ENCODE measurements at places on chromosomes 7 and 10. TPM values are rescaled to one million over a fixed set of nuclear protein-coding genes. Genes with fewer than 3 reads are reported as not detected.

CYP3A4 gene
- not detected for total RNA-seq

STRIP2 gene
- total RNA-seq, result 2.0 TPM

TMEM273 gene
- 22.7 TPM for total RNA-seq

INMT gene
- total RNA-seq, result 157 TPM

ENO4 gene
- 3.1 TPM for total RNA-seq

TAS2R3 gene
- total RNA-seq, result 2.2 TPM

DNA sequence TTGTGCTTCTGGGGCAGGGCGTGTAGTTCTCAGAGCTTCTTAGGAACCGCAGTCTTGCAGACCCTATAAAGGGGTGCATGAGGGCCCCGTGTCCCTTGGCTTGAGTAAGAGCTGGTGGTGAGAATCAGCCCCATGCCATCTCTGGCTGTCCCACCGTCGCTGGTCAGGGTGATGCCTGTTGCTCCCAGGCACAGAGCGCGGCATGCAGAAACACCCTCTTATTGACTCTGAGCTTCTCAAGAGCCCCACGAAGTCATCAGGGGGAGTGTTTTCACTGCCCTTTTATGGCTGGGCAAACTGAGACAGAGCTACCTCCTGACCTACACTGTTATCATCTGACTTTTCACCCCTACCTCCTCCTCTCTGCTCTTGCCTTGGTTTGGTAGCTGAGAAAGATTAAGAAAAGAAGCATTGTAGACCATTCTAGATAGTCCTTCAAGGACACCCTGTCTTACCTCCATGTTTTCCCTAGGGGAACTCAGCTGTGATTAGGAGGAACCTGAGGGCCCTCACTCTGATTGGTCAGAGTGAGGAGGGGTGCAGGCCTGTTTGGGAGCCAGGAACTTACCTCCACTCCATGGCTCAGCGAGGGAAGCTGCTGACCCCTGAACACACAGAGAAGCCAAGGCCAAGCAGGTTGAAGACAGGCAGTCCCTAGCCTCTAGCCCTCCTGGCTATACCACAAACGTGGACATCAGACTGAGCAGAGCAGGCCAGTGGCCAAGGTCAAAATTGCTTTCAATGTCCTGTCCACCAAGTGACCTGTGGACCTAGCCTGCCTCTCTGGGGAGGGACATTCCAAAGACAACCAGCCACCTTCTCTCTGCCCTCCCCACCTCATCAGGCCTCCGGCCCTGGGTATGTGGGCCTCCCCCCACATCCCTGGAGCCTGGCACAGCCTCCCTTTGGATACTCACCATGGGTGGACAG, 17.6 kb downstream of the UNC5B start:
- peak overlapping the region; percentile 1 for H3K27ac ChIP-seq
- no peak for DNase-seq
- H3K4me3 ChIP-seq, result no peak overlapping the region
- H3K27me3 ChIP-seq, result no peaks in the 10 kb centered on the region
- H3K36me3 ChIP-seq, result no peaks in the 10 kb centered on the region

GRCh38 chr10:125029584-125030242, 87.8 kb downstream of the ZRANB1 start:
- peaks cover 15% of the 10 kb centered on the region for H3K36me3 ChIP-seq
- no peaks in the 10 kb centered on the region for H3K27me3 ChIP-seq
- no peak overlapping the region for H3K27ac ChIP-seq

GRCh38 chr7:18997477-18998150, 119.8 kb downstream of the TWIST1 start:
- H3K27ac ChIP-seq, result no peak overlapping the region
- H3K36me3 ChIP-seq, result no peaks in the 10 kb centered on the region
- H3K27me3 ChIP-seq, result no peaks in the 10 kb centered on the region
- no peaks in the 10 kb centered on the region for H3K4me1 ChIP-seq

- H3K36me3 ChIP-seq, result no peaks in the 10 kb centered on the region
- H3K4me3 ChIP-seq, result peak within 1 kb of the TSS; percentile 37
- peaks cover 19% of the 10 kb centered on the region for H3K4me1 ChIP-seq
- peak within 1 kb of the TSS; percentile 77 for H3K27ac ChIP-seq
Observed at GRCh38 chr10:129963641-129964501, at the start of gene EBF3. Gene EBF3 (minus strand): TSS chr10:129964274. CDS start chr10:129963768, 506 bp downstream.

DNA sequence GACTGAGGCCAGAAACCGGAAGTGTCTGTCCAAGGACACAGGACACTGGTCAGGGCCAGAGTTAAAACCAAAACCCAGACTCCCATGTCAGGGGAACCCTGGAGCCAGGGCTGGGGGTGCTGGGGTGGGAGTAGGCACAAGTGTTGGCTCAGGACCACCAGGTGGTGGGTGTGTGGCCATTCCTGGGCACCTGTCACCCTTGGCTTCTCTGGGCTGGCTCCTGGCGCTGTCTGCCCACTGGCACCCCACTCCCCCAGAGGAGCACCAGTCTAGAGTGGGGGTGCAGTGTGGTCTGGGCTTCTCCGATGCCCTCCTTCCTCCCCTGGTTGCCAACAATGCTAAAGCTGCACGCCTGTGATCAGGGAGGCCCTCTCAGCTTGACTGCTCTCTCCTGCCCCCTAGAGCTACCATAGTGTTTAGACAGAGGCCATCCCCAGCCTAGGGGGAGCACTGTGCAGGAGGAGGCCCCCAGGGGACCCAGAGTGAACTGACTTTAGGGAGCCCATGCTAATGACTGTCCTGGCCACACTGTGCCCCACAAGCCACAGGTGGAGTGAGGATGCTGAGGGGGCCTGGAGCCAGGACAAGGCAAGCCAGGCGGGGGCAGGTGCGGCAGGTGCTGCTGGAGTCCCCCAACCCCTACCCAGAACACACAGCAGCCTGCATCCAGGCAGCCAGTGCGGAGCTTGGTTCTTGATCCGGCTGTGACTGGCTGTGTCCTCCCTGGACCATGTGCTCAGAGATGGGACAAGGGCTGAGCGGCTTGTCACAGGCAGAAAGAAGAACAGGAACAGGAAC, 11.0 kb downstream of the RASGEF1A start:
- DNase-seq, result peak; percentile 23
- H3K4me3 ChIP-seq, result no peak overlapping the region
- H3K27me3 ChIP-seq, result no peaks in the 10 kb centered on the region

- H3K4me3 ChIP-seq, result no peak overlapping the region
- no peaks in the 10 kb centered on the region for H3K36me3 ChIP-seq
- no peaks in the 10 kb centered on the region for H3K27me3 ChIP-seq
- H3K4me1 ChIP-seq, result peaks cover 7% of the 10 kb centered on the region
- H3K27ac ChIP-seq, result no peak overlapping the region
Observed at GRCh38 chr7:44396496-44396895, 71.1 kb upstream of the CAMK2B start.
